H1 (cell line): ENCODE measurements at places on chromosomes 5 and 9. TPM values are rescaled to one million over a fixed set of nuclear protein-coding genes. Genes with fewer than 3 reads are reported as not detected.

DNA sequence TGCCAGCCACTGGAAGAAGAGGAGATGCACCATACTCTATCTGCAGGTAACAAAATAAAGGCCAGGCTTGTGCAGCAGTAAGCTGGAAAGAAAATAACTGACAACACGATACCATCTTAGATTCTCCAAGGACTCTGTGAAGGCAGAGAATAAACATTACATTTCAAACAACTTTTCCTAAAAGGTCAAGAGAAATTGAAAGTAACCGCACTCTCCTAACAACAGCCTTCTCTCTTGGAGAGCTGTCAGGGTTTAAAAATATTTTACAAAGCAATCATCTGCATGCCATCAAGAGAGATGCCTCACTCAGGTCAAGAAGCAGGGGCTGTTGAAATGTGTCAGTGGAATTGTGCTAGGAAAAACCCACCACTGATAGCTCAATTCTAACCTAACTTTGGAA lies 13.5 kb upstream of the TTLL11 start:
- no peak overlapping the region for H3K27ac ChIP-seq
- DNase-seq = no peak
- no peaks in the 10 kb centered on the region for H3K36me3 ChIP-seq
- H3K4me1 ChIP-seq = no peaks in the 10 kb centered on the region; the same call in 1 of the 2 replicates

- H3K27ac ChIP-seq = no peak overlapping the region
- no peak for DNase-seq
- H3K27me3 ChIP-seq = peaks cover 2% of the 10 kb centered on the region; the same call in 1 of the 2 replicates
- H3K36me3 ChIP-seq = no peaks in the 10 kb centered on the region
- H3K4me3 ChIP-seq = no peak overlapping the region
- peaks cover 6% of the 10 kb centered on the region for H3K4me1 ChIP-seq
Observed at GRCh38 chr5:156920042-156920860, 42.8 kb downstream of the TIMD4 start.

GRCh38 chr5:112604732-112605630 lies 132.7 kb upstream of the APC start:
- no peaks in the 10 kb centered on the region for H3K4me1 ChIP-seq
- no peak overlapping the region for H3K4me3 ChIP-seq
- no peak for DNase-seq

DNA sequence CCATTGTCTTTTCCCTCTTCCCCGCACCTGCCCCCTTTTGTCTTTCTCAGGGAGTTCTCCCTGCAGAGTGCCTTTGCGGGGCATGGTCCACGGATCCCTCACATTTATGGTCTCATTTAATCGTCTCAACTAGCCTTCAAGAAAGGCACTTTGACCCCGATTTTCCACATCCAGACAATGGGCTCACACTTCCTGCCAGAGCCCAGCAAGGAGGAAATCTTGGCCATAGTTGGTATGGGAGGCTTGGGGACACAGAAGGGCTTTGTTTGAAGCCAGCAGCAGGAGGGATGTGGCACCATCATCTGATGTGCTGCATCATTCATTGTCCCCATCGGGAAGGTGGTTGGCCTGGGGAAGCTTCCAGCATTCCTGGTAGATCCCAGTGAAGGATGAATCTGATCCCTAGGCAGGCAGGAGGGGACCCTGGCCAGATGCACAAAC lies 24.9 kb downstream of the GSN start:
- no peak overlapping the region for H3K27ac ChIP-seq
- no peak overlapping the region for H3K4me3 ChIP-seq
- H3K36me3 ChIP-seq = no peaks in the 10 kb centered on the region
- H3K4me1 ChIP-seq = peaks cover 29% of the 10 kb centered on the region
- H3K27me3 ChIP-seq = peaks cover 11% of the 10 kb centered on the region; the same call in 1 of the 2 replicates

DNA sequence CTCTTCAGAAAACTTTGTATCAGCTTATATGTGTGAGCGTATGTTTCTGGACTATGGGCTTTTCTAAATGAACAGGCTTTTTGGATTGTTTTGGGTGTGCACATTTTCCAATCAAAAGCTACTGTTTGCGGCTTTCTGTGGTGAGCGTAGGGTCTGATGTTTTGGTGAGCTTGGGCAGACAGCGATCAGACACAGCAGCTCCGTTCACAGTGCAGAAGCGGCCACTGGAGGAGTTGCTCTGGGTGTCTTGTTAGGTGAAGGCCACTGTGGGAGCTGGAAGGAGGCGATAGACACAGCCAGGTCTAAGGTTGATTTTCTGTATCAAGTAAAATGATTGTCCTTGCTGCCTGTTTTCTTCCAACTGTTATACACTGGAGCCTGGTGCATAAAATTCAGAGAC lies 11.1 kb downstream of the PRRC2B start:
- no peaks in the 10 kb centered on the region for H3K27me3 ChIP-seq
- peak overlapping the region; percentile 74 for H3K27ac ChIP-seq
- DNase-seq = no peak
- peak overlapping the region; percentile 44 for H3K4me3 ChIP-seq

DNA sequence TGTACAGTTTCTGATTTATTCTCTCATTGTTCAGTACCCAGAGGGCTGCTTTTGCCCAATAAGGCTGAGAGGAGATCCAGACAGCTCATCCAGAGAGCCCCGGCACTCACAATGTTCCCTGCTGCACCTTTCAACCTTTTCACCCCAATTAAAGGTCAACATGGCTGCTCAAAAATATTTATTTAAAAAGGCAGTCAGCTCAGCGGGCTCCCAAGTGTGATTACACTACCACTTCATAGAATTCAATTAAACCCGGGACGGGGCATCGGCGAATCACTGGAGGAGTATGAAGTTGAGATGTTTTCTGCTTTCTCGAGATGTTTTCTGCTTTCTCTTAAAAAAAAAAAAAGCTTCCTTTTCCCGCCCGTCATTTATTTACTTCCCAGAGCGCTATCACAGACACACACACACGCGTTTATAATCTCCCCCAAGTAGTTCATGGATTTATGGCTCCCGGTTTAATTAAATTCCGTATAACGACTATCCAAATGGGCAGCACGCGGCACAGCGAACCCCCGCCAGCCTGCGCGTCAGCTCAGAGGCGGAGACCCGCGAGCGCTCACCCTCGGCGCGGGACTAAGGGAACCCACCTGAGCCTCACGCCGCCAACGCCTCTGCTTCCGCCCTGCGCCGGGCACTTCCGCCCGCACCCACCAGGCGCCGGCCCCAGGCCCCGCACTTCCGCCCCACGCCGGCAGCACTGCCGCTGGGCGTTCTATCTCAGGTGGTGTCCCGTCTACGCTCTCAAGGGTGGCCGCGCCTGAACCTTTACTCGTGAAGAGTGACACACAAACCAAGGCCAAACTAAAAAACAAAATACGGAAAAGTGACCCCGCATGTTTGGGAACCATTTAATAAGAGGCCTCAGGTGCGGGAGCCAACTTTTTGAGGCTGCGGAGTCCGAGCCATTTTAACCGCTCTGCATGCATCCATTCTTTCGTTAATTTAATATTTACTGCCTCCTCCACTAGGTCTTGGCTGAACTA lies at the start of gene C5orf63:
Gene C5orf63, minus strand, starts transcription at position 642 of the 986 bp plus-strand sequence. CDS start 14,507 bp downstream, outside the sequence.
- peaks cover 4% of the 10 kb centered on the region for H3K4me1 ChIP-seq
- DNase-seq = no peak
- no peak within 1 kb of the TSS for H3K27ac ChIP-seq
- H3K27me3 ChIP-seq = no peaks in the 10 kb centered on the region
- H3K36me3 ChIP-seq = no peaks in the 10 kb centered on the region

DNA sequence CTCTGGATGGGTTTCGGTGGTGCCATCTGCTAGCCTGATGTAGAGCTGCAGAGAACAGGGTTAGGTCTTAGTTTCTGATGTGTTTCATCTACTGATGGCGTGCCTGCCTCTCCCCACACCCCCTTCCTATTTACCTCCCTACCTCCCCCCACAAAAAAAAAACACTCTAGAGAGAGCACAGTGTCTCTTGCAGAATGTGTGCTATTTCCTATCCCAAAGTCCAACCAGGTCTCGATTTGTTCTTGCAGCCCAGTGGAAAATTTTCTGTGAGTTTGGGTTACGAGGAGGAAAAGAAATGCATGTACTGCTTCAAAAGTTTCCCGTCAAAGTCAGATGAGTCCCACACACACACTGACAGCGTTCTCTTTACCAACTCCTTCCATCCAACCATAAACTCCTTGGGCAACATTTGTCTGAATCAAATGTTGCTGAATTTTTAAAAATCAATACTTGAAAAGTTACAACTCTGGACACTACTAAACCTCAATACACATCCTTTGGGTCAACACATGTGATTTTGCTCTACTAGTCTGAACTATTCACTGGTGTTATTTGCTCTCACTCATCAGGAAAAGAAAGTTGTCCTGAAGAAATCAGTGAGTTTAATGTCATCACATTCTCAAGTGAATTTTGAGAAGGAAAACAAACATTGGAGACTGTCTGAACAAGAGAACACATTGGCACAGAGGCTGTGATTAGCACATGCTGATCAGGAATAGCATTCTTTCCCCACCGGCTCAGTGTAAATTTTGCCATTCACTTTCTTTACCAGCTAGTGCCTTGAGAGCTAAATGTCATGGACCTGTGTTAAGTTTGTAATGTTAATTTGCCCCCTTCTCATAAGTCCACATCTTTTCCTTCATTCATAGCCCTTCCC lies 84.1 kb downstream of the MAMDC2 start:
- no peak for DNase-seq
- H3K27ac ChIP-seq = no peak overlapping the region

- no peaks in the 10 kb centered on the region for H3K4me1 ChIP-seq
- no peak for DNase-seq
- no peaks in the 10 kb centered on the region for H3K36me3 ChIP-seq
- H3K27me3 ChIP-seq = peaks cover 6% of the 10 kb centered on the region
- H3K4me3 ChIP-seq = no peak overlapping the region
Observed at GRCh38 chr9:97966493-97966892, 16.6 kb upstream of the ANP32B start.

DNA sequence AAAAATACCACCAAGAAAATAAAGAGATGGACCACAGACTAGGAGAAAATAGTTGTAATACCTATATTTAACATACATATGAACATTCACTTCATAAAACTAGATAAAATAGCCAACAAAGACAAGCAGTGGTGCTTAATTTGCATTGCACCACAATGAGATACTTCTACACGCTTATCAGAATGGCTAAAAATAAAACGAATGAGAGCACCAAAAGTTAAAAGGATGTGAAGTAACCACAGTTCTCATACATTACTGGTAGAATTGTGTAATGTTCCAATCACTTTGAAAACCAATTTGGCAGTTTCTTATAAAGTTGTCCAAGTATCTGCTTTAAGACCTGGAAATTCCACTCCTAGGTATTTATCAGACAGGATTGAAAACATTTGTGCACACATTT lies 198.9 kb upstream of the SGCD start:
- no peak overlapping the region for H3K4me3 ChIP-seq
- H3K36me3 ChIP-seq = no peaks in the 10 kb centered on the region

The SPINK6 gene
- total RNA-seq = not detected in 2 replicates

The TAF11L5 gene
- total RNA-seq = not detected in 2 replicates

The AMBP gene
- 3.0 and 3.1 TPM in 2 replicates for total RNA-seq

The EQTN gene
- 0.52 TPM in 1 of 2 replicates, not detected in the other for total RNA-seq
